ENCODE measurements at places on chromosomes 11 and 22.

- DNase-seq = no peak
Observed at GRCh38 chr11:23090659-23091058, 230.4 kb upstream of the CCDC179 start.

DNA sequence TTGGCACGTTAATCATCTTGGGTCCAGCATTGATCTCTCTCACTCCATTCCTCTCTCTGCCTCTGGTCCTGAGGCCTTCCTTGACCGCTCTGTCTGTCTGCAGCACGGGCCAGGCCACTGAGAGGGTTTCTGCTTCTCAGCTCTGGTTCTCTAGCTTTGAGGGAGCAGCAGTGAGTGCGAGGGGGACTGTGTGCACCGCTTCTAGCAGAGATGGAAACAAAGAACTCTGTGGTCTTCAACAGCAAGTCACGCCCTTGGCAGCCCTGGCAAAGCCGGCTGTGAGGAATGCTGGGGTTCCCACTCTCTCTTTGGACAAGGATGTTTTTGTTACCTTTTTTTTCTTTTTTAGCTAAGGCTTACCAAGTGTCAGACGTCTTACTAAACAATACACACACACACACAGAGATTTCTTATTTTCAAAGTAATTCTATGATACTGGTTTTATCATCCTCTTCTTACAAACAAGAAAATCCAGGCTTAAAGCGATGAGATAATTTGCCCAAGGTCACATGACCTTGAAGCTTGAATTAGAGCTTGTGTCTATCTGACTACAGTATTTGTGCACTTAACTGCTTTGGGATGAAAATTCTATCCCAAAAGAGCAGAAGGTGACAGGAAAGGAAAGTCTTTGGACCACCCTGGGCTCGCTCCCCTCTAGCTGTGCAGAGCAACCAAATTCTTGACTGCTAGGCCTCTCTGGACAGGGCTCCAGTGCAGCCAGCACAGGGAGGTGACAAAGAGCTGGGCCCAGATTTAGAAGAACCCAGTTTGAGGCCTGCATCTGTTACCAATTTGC is 293.2 kb downstream of the NTM start:
- no peak for DNase-seq

- DNase-seq = no peak
Observed at GRCh38 chr22:37101311-37102066, 8.0 kb downstream of the TMPRSS6 start.

DNA sequence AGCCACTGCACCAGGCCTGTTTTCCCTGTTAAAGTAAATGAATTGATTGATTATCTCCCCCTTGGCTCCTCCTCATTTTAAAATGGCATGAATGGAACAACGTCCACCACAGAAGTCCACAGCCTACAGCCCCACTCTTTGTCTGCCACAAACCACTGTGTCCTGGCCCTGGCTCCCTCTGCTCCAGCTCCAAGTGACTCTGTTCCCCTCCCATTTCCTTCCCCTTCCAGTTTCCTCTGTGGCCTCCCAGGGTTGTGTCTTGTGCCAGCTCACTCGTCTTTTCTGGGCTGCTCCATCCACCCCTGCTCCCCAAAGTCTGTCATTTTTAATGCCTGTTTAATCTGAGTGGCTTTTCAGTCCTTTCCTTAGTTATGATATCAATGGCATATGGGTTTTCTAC is 52.4 kb upstream of the CD5 start:
- DNase-seq = no peak

DNA sequence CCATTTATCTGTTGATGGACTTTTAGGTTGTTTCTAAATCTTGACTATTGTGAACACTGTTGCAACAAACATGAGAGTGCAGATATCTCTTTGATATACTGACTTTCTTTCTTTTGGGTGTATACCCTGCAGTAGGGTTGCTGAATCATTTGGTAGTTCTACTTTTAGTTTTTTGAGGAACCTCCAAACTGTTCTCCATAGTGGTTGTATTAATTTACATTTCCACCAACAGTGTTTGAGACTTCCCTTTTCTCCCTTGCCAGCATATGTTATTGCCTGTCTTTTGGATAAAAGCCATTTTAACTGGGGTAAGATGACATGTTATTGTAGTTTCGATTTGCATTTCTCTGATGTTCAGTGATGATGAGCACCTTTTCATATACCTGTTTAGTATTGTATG is 330.0 kb downstream of the DDX10 start:
- DNase-seq = no peak

DNA sequence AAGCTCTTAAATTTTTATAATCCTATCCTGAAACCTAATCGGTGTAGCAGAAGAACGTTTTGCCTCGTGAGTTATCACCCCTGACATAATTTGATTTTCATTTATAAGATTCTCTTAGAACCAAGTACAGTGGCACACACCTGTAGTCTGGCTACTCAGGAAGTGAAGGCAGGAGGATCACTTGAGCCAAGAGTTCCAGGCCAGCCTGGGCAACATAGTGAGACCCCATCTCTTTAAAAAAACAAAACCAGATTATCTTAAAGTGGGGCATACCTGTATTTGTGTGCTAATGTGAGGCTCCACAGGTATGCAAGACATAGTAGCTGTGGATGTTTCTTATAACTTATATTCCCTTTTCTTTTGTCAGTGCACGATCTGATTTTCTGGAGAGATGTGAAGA is 19.0 kb downstream of the ZFTA start:
- no peak for DNase-seq

GRCh38 chr11:74494916-74495315 is 1.4 kb upstream of the LIPT2 start:
- DNase-seq = no peak

GRCh38 chr11:63888170-63889086 is 28.5 kb downstream of the RCOR2 start:
- DNase-seq = peak; percentile 48

- peak; percentile 28 for DNase-seq
Observed at GRCh38 chr11:76742902-76743301, 40.3 kb upstream of the TSKU start.
